Activated naive CD8-positive, alpha-beta T cell treated with anti-CD3 and anti-CD28 coated beads, Interleukin-2, amount 50 U/mL, for 16 hours (primary cell): ENCODE measurements at places on chromosomes 2 and 18.

- no peak for DNase-seq
Measured at GRCh38 chr2:77631007-77631406, 108.8 kb upstream of the LRRTM4 start.

DNA sequence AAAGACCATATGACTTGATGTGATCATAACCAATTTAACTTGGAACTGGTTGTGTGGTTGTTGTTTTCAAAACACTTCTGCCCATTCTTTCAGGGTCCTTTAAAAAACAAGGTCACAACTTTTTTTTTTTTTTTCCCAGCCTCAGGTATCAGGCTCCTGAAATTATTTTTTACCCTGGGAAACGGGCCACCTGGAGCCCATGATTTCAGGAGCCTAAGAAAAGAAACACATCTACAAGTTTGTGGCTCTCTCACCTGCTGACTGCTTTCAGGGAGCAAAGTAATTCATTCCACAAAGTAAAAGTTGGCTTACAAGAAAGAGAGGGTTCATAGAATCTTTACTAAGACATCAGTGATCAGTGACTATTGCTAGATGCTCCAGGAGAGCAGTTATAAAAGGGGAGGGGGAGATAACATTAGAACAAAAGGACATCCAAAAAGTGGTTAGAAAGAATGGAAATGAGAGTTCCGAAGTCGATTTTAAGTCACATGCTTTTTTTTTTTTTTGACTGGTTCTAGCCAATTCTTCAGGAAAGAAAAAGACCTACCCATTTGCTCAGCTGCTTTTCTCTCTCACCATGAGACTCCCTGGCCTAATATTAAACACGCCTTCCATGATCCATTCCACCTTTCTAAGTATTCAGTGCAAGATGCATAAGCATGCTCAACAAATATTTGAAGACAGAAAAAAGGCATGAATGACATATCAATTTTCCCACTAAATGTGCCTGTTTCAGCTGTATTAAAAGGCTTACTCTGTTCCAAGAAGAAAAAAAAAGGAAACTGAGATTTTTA lies 267.3 kb downstream of the LRATD1 start:
- no peak for DNase-seq

DNA sequence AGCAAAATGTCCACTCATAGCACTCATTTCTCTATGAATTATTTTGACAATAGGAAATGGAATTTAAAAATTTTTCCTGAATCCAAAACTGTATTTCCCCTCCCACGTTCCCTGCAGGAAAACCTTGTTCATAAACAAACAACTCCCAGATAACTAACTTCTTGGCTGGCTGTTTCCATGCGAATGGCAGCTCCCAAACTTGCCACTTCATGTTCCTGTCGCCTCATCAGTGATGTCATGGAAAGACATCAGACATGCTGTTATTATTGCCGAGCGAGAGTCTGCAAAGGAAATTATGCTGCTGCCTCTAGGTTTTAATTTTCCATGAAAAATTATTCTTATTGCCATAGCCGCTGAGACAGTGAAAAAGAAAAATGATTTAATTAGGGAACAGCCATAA lies 117.0 kb upstream of the RIOK3 start:
- no peak for DNase-seq

GRCh38 chr2:170377500-170378207 lies 199.7 kb downstream of the MYO3B start:
- DNase-seq, result no peak

- no peak for DNase-seq
Measured at GRCh38 chr2:64203858-64204632, 59.8 kb upstream of the PELI1 start.

DNA sequence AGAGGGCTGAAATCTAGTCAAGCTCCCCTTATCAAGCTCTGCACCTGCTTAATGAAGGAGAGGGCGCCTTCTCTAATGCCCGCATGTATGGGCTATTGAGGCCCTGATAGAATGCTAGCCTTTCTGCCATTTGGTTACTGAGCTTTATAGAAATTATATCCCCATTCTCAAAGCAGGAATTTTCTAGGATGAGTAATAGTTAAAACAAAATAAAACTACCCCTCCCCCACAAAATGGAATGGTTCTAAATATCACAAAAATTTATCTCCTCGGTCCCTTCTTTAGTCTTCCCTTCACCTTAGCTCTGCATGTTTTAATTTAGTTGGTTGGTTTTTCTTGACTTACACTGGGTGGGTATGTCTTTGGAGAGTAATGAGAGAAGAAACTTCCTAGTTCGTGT lies 37.7 kb downstream of the CD28 start:
- no peak for DNase-seq

DNA sequence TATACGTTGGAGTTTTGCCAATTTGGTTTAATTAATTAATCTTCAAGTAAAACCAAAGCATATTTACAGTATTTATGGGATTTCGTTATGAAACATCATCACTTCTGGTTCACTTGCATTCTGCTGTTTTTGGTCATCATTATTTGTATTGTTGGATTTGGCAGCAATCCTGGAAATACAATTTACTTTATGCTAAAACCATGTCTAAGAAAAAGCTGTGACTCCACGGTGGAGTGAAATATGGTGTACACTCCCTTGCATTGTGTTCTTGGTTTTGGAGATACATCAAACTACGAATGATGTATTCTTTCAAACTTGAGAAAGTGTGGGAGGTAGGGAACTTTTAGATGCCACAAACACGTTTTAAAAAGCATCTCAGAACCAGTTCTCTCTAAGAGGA lies 106.4 kb downstream of the CTAGE1 start:
- DNase-seq, result no peak

GRCh38 chr2:162749994-162750393 lies 88.6 kb downstream of the KCNH7 start:
- no peak for DNase-seq

- no peak for DNase-seq
Measured at GRCh38 chr2:182933629-182934028, 67.2 kb upstream of the FRZB start.

- no peak for DNase-seq
Measured at GRCh38 chr2:19313553-19313952, 44.9 kb downstream of the OSR1 start.

GRCh38 chr18:3442919-3443318 lies 7.1 kb upstream of the TGIF1 start:
- DNase-seq, result no peak

DNA sequence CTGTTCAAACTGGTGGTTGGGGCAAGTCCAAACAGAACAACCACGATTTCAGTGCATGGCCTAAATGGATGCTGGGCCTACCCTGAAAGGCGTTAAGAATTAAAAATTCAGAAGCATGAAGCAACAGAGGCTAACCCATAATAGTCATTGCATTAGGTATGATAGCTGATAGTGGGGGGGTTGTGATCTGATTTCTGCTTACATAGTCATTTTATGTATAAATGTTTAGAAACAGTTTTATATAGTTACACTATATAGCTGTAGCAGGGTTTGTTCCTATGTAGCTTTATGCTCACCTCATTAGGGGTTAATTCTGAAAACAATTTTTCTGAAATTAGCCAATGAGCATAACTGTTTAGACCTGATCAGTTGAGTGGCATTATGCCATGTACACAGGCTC lies 9.6 kb downstream of the TAF1B start:
- DNase-seq, result no peak

GRCh38 chr2:235508371-235509160 lies 14.7 kb downstream of the AGAP1 start:
- no peak for DNase-seq

DNA sequence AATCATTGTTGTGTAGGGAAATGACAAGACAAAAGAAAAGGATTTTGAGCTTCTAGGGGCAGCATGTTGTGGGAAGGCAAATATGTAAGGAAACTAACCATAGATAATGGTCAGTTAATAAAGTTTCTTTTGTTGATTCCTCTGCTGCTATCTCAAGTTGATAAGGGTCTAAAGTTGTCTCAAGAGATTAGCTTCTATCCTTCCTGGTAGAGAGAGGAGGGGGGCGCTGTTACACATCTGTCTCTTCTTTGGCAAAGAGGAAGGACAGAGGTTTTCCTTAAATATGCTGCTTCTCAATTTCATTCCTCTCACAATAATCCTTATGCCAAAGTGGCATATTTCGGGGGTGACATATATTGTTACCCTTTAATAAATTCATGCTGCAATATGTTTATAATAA lies 944.0 kb downstream of the DPP10 start:
- no peak for DNase-seq

DNA sequence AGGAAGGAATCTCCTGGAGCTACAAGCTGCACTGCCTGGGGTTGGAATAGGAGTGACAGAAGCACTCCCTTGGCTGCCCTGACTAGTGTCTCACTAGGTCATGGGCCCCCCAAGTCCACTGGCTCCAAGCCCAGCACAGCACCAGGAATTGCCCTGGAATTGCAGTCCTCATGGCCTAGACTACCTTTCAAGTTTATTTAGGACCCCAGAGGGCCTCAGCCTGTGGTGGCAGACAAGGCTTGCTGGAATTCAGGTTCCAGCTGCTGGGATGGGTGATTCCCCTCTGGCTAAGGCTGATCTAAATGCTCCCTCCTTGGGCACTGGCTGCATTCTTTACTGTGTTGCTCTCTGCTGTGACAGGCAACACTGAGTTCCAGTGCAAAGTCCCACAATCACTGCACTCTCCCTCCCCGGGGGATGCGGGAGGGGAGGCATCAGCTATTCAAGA lies 14.0 kb downstream of the STRADB start:
- no peak for DNase-seq

DNA sequence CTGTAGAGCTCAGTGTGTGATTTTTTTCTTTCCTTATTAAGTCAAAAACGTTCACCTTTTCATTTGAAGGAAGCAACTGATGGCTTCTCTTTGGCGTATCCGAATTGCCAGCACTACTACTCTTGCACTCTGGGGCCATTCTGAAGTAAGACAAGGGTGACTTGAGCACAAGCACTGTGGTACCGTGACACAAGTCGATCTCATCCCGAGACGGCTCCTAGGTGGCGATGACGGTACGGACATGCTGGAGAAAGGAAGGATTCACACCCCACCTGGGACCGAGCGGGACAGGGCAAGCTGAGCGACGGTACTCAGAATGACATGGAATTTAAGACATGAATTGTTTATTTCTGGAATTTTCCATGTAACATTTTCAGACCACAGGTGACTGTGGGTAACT lies 36.8 kb upstream of the LDLRAD4 start:
- no peak for DNase-seq

GRCh38 chr2:23530909-23531276 lies 145.9 kb downstream of the KLHL29 start:
- DNase-seq, result no peak
